RWPE2 (cell line): ENCODE measurements at places on chromosomes 1 and 21.

DNA sequence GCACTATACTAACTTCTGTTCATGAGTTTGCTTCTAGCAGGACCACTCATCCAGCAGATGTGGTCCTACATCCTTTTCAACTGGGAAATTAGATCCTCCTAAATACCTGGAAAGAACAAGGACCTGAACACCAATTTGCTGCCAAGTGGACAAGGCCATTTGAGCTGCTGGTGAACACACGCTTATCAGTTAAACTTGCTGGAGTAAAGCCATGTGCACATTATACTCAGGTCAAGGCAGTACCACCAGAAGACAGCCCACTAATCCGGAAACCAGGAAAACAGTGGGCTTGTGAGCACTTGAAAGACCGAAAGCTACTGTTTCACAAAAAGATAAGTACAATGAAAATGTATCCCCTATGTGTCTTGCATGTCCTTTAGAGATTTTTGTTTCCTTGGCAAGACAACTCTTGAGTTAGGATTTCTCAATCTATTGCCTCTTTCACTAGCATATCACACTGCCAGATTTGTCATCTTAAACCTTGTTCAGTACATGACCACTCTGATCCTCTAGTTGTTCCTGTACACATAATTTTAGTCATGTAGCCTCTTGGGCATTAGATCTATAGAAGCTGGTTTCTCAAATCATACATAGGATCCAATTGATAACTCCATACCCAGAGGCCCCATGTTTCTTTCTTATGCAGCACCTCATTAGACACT is 4.5 kb upstream of the REN start:
- peak overlapping the region; percentile 62 for H3K27ac ChIP-seq
- H3K4me3 ChIP-seq = no peak overlapping the region
- peaks cover 18% of the 10 kb centered on the region for H3K4me1 ChIP-seq
- H3K36me3 ChIP-seq = no peaks in the 10 kb centered on the region
- no peak for DNase-seq

DNA sequence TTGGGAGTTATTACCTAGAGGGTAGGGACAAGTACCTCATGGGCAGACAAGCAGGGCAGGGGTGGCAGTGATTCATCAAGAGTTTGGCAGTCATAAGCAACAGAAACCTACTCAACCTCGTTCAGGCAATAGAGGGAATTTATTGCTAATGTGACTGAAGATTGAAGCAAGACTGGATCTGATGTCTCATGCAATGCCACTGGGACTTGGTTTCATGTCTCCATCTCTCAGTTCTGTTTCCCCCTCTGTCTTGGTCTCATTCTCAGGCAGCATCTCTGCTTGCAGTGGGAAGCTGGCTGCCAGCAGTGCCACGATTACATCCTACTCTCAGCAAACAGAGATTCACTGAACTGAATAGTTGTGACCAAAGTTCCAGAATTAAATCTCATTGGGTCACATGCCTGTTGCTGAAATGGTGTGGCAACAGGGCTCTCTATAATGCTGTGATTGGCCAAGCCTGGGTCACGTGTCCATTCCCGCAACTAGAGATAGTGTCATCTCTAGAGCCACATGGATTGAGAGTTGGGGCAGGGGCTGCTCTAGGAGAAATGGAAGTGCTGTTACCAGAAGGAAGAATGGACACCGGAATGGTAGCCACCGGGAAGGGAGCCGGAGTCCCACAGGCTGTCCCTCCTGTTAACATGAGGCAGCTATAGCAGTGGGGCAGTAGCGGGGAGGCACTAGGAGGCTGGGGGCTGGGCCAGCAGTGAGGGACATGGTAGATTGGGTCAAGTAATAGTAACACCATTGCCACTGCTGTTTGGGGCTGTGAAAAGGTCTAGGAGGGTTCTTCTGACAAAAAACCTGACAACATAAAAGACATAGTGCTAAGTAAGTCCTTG is 3.9 kb upstream of the CDC42 start:
- no peak overlapping the region for H3K27ac ChIP-seq
- H3K4me1 ChIP-seq = peaks cover 26% of the 10 kb centered on the region
- no peak for DNase-seq
- H3K36me3 ChIP-seq = no peaks in the 10 kb centered on the region

GRCh38 chr1:50710099-50710498 is 250.0 kb downstream of the FAF1 start:
- H3K27ac ChIP-seq = no peak overlapping the region
- H3K4me1 ChIP-seq = peaks cover 12% of the 10 kb centered on the region
- 0 out of 2 replicates have a peak, but pooled peaks cover 5% of the 10 kb centered on the region for H3K36me3 ChIP-seq
- no peaks in the 10 kb centered on the region for H3K27me3 ChIP-seq
- no peak overlapping the region for H3K4me3 ChIP-seq

- H3K36me3 ChIP-seq = no peaks in the 10 kb centered on the region
- H3K27me3 ChIP-seq = no peaks in the 10 kb centered on the region
- H3K4me1 ChIP-seq = peaks cover 29% of the 10 kb centered on the region
- H3K27ac ChIP-seq = no peak overlapping the region
Measured at GRCh38 chr1:151949371-151950193, 40.3 kb upstream of the THEM4 start.

DNA sequence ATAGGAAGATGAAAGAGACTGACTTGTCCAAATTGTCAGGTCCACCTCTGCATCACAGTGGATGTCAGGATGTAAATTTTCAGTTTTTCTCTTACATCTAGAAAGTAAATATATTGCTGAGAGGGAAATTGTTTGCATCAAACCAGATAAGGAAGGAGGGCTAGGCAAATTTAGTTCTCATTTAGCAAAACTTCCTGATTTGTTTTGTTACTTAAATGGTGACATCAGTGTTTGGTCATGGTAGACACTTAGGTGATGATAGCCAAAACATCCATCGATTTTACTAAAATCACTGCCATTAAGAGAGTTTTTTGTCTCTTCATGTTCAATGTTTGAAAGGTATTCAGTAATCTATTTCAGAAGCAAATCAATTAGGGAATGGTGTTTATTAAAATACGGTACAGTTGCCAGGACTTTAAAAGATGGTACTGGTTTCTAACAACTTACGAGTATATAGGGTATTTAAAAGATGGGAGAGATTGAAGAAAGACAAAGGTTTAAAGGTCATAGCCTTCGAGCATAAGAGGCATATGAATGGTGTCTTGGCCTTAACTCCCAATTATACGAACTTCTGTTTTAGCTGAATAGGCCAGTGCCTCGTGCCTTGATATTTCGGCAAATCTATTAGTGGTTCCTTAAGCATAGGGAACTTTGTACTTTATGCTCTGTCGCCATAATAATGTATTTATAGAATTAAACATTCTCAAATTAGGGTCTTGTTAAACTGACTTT is 3.0 kb downstream of the IER5 start:
- peak overlapping the region; percentile 75 for H3K4me3 ChIP-seq
- H3K4me1 ChIP-seq = peaks cover 30% of the 10 kb centered on the region
- H3K27me3 ChIP-seq = no peaks in the 10 kb centered on the region
- H3K36me3 ChIP-seq = peaks cover 53% of the 10 kb centered on the region

DNA sequence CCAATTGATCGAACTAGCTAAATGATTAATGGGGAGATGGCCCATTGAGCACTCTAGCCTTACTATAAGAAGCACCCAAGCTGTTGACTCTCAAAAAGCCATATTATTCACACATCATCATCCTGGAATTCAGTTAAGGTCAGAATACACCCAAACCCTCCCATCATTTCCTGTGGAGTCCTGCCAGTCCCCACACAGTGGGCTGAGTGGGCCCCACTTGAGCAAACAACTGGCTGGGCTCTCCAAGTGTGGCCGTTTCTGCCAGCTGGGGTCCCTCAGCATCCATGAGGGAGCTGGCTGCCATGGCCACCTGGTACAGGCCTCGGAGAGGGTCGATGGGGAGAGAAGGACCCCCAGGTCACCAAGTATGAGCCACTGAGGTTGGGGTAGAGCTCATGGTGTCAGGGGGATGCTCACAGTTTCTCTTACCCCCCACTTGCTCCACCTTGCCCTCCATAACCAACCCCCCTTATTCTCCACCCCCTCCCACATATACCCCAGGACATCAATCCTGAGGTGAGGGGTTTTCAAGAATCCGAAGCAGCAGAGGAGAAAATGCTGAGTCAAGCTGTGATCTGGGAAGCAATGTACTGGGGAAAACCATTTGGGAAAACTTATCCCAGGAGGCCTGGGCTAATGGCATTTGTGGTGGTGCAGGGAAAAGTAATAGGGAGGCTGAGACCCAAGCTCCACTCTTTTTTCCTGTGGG is 60.3 kb downstream of the UBE2T start:
- H3K27ac ChIP-seq = peak overlapping the region; percentile 93
- H3K4me1 ChIP-seq = peaks cover 51% of the 10 kb centered on the region
- H3K4me3 ChIP-seq = no peak overlapping the region
- no peaks in the 10 kb centered on the region for H3K27me3 ChIP-seq

DNA sequence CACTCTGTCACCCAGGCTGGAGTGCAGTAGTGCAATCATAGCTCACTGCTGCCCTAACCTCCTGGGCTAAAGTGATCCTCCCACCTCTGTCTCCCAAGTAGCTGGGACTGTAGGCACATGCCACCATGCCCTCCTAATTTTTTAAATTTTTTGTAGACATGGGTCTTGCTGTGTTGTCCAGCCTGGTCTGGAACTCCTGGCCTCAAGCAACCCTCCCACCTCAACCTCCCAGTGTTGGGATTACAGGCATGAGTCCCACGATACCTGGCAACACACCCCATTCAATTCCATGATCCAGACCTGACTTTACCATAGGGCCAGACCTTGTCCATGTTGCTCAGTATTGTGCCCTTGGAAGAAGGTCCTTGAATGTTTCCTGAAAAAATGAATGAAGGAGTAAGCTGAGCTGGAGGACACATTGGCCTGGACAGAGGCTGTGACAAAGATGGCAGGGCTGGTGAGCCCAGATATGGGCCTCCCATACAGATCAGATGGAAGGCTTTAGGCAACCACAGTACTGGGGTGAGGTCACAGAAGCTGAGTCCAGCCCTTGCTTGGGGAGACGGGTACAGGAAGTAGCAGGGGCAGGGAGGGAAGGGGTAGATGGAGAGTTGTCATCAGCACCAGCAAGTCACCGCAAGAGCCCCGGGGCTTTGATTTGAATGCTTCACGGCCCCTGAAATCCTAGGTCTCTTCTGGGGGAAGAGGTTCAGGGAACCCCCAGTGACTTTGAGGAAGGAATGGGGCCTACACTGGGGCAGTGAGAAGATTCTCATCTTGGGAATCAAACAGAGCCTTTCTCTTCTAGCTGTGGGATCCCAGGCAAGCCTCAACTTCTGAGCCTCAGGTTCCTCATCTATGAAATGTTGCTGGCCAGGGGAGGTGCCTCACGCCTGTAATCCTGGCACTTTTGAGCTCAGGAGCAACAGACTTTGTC is 40.1 kb upstream of the DMBX1 start:
- no peaks in the 10 kb centered on the region for H3K4me1 ChIP-seq
- DNase-seq = no peak
- no peaks in the 10 kb centered on the region for H3K36me3 ChIP-seq

DNA sequence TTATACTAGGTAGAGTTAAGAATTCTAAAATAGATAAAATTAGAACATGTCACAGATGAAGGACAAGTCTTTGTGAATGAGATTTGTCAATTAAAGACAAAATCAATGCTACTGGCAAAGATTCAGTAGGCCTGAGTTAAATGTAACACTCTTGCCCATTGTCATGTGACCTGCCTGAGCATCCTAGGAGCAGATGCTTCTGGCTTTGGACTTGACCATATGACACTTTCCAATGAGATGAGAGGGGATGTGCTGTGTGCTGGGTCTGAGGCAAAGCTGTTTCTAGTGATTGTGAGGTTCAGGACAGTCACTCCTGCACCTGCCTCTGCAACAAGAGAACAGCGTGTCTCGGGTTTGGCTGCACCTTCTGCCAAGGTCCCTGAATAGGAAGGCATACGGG is 144.9 kb downstream of the HIVEP3 start:
- no peak for DNase-seq
- no peaks in the 10 kb centered on the region for H3K36me3 ChIP-seq
- no peak overlapping the region for H3K27ac ChIP-seq

- H3K27ac ChIP-seq = no peak overlapping the region
- DNase-seq = no peak
- H3K4me1 ChIP-seq = peaks cover 3% of the 10 kb centered on the region
- H3K4me3 ChIP-seq = no peak overlapping the region
- H3K27me3 ChIP-seq = no peaks in the 10 kb centered on the region
Measured at GRCh38 chr1:167345386-167345733, 124.7 kb downstream of the POU2F1 start.

GRCh38 chr1:25036117-25036546 is 106.1 kb upstream of the RUNX3 start:
- no peak overlapping the region for H3K4me3 ChIP-seq
- H3K27ac ChIP-seq = no peak overlapping the region
- no peaks in the 10 kb centered on the region for H3K27me3 ChIP-seq
- peaks cover 13% of the 10 kb centered on the region for H3K4me1 ChIP-seq

DNA sequence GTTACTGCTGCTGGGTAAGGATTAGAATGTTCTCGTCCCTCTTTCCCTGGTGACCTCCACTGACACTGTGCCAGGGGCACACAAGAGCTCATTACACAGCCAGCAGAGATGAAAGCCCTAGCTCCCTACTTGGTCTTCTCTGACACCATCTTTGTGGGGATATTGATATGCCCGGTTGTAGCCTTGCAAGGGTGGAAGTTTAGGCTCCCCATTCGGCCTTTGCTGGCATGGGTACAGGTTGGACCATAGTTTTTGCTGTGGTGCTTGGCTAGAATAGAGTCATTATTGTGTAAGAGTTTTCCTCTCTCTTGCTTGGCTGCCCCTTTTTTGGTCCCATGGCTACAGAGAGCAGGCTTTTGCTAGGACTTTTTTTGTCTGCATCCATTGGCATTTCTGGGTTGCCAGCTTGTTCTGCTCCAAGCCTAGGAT is 12.3 kb downstream of the RAB4A start:
- H3K4me3 ChIP-seq = no peak overlapping the region
- H3K27ac ChIP-seq = no peak overlapping the region
- no peaks in the 10 kb centered on the region for H3K27me3 ChIP-seq
- no peak for DNase-seq
- peaks cover 7% of the 10 kb centered on the region for H3K4me1 ChIP-seq
- H3K36me3 ChIP-seq = no peaks in the 10 kb centered on the region

DNA sequence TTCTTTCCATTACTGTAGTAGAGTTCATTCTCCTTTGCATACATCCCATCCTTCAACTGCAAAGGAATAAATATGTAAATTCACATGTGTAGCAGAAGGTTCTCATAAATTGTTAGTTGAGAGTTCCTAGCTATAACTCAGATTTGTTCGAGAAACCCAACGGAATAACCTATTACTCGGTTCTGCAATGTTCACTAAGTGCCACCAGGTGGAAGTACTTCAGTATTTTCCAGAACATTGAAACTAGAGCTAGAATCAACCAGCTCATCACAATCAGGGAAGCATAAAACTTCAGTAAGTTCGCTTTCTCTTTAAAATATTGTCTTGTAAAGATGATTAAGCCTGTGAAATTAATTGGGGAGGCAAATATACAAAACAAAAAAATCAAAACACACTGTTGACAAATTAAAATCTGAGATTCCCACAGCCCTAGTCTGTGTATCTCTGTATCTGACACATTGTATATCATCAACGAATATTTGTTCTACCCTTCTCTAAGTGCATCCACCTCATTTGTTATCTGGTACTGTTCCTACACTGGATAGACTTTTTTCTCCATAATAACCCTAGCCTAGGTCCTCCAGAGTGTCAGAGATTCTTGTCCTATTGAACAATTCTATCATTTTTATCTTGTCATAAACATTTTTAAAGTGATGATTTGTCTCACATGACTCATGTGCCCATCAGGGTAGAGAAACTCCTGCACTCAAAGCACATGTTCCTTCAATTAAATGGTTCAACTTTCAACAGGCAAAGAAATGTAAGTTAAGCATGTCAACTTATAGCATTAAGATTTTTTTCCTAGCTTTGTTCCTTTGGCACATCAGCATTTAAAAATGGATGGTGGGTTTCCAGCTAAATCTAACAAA is 31.9 kb downstream of the MROH9 start:
- H3K4me1 ChIP-seq = no peaks in the 10 kb centered on the region
- no peak for DNase-seq
- H3K4me3 ChIP-seq = no peak overlapping the region
- no peak overlapping the region for H3K27ac ChIP-seq
